ENCODE measurements at places on chromosomes 3 and 15. TPM values are rescaled to one million over a fixed set of nuclear protein-coding genes. Genes with fewer than 3 reads are reported as not detected.

The GOLGA6B gene
- total RNA-seq = not detected

The RBP2 gene
- not detected for total RNA-seq

DNA sequence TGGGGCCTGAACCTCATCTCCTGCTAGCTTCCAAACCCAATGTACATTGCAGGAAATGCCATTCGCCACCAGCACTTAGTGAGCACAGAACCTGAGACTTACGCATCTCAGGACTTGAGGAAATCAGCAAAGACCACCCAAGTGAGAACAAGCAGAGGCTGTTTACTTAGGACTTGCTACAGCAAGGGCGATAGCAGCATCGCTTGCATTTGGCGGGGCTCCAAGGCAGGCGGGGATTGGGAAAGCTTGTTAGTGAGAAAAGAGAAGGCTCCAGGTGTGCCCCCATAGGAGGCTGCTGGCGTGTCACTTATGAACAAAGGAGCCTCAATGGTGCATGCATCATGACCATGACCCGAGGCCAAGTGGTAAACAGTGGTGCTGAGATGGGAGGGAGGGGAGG is 19.7 kb downstream of the SLC6A20 start:
- DNase-seq = no peak

- DNase-seq = no peak
Measured at GRCh38 chr15:24269923-24270322, 405.7 kb upstream of the NPAP1 start.

DNA sequence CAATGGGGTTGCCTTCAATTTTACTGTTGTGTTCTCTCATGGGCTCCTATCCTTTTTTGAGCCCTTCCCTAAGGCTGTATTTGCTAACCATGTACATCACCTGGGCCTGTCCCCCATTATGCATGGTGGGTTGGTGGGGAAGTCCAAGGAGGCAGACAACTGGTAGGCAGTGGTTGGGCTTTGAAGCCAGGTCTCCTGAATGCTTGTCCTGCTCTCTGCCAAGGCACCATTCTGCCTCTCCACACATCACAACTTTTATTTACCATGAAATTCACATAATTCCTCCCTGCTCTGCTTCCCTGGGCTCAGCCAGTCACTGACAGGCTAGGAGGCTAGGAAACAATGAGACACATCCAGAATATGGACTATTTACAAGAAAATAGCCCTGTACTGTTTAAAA is 41.0 kb upstream of the COPB2 start:
- no peak for DNase-seq

DNA sequence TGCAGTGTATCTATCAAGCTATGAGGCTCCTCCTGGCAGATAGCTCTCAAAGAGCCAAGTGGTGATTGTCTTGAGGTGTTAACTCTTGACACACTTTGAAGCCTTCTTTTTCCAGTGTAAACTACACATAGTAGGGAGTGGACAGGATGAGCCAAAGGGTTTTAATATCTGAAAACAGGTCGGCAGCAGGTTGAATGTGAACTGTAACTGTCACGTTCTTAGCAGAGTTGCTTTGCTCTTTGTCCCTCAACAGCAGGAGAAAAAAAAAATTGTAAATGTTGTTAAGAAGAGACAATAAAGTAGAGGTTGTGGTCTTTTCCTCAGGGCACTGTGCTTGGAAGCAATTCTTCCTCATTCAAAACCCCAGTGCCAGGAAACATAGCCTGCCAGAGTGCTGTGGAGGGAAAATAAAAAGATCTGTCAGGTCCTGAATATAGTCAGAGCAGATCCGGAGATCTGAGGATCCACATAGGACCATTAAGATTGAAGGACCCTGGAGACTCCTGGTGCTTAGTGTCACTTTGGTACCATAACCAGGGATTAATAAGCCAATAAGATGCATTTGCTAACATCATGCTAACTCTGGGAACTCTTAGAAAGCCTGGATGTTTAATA is 229.7 kb downstream of the NAALADL2 start:
- no peak for DNase-seq

- no peak for DNase-seq
Measured at GRCh38 chr15:56839641-56840040, 78.8 kb upstream of the TCF12 start.

DNA sequence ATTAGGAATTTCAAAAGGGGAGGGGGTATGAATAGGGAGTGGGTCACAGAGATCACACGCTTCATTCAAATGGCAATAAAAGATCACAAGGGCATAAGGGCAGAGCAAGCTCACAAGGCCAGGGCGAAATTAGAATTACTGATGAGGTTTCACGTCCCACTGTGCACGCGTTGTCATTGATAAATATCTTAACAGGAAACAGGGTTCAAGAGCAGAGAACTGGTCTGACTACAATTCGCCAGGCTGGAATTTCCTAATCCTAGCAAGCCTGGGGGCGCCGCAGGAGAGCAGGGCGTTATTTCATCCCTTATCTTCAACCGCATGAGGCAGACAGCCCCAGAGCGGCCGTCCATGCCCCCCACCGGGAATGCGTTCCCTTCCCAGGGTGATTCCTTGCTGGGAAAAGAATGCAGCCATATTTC is 18.1 kb upstream of the SMCO1 start:
- no peak for DNase-seq

The GP9 gene
- total RNA-seq = not detected

GRCh38 chr15:100310041-100310405 is 31.8 kb downstream of the ADAMTS17 start:
- no peak for DNase-seq

- DNase-seq = no peak
Measured at GRCh38 chr15:85116066-85116465, 134.4 kb downstream of the PDE8A start.

DNA sequence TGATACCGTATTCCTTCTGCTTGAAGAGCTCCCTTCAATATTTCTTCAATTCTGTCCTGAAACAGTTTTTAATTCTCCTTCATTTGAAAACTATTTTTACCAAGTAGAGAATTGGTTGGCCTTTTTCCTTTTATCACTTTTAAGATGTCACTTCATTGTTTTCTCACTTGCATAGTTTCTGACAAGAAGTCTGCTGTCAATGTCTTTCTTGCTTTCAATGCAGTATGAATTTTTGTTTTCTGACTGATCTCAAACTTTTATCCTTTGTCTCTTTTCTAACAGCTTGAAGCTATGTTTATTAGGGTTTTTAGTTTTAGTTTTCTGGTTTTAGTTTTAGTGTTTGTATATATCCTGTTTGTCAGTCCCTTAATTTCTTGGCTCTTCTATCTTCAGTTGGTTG is 364.8 kb upstream of the TPRG1 start:
- peak; percentile 35 for DNase-seq

The DYNC1LI1 gene
- total RNA-seq = 46.3 TPM

GRCh38 chr3:112335434-112335781 is 2.5 kb downstream of the CD200 start:
- no peak for DNase-seq

DNA sequence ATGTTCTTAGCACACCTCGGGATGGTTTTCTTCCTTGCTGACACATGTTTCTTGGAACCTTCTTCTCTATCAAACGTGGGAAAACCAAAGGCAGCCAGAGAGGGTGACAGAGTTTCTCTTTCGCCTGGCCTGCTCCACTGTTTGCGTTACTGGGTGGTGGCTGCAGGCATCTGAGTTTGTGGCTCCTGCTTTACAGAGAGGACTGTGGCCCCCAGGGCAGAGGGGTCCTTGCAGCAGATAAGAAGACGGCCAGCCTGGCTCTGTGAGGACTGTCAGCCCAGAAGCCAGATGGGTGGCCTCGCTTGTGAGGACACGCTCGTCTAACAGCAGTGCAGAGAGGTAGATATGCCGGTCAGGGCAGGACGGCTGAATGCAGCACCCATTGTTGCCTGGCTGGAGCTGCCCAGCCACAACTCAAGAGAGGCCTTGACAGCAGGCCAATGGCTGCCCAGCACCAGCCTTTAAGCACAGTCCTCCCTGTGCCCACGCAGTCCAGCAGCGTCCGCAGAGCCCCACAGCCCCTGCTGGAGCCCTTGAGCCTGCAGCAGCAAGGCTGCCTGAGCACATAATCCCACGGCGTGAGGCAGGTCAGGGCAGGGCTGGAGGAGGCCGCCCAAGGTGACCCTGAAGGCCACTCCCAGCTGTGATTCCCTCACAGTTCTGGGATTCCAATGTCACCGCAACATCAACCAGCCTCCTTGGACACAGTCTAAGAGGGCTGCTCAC is 15.0 kb upstream of the SPTBN5 start:
- no peak for DNase-seq

- DNase-seq = no peak
Measured at GRCh38 chr3:25558121-25558520, 106.6 kb downstream of the TOP2B start.

The ZMYND10 gene
- 0.78 TPM for total RNA-seq

The SERINC4 gene
- total RNA-seq = not detected

DNA sequence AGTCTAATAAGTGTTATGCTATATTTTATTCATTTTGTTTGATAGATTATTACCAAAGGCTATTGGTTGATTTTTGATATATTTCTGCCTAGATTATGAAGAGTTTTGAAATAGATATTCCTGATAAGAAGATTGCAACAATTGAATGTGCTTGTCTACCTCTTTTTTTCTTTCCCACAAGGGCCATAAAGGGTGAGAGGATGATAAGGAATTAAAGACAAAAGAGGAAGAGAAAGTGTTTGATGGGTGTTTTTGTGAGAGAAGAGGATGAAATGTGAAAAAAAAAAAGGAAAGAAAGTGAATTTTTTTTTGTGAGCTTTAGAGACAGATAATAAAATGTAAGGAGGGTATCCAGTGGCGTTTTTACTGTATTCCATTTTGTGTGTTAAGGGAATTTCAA is 244.4 kb downstream of the CHST2 start:
- no peak for DNase-seq

DNA sequence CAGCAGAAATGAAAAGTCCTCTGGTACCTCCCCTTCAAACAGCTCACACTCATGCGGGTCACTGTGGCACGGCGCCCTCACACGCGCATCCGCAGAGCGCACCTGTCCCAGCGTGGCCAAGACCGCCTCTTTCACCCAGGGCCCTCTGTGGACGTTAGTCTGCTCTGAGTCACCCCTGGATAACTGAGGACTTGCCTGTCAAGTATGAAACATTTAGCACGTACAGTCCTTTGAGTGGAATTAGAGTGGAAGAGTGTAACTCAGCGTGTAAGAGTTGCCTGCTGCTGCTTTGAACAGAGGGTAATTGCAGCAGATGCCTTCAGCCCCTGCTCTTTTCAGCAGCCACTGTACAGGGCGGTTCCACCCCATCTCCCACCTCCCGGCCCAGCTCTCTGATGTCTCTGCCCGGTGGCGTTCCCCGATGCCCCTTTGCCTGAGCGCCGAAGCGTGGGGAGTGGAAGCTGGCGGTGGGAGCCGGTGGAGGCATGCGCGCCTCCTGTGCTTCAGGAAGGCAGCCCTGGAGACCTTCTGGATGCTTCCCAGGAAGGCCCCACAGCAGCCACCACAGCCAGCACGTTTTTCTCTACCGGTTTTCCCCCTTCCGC is 23.0 kb downstream of the CPN2 start:
- DNase-seq = peak; percentile 65

- no peak for DNase-seq
Measured at GRCh38 chr3:131393868-131394267, 12.3 kb downstream of the NUDT16 start.

The ONECUT1 gene
- total RNA-seq = not detected

DNA sequence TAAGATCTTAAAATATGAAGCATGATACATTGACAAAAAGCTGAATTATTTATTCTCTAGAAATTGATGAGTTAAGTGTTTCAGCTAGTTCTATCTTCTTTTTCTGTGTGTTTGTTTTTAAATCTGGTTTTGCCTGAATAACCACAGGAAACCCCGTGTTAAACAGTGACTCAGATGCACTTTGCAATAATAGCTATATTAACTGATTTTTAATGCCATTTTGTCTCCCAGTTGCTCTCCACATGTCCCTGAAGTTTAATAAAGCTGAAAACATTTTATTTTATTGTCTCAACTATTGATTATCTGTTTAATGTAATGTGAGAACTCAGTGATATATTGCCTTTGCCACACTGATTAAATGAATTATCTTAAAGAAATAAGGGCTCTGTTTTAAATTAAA is 42.8 kb upstream of the ROBO1 start:
- DNase-seq = no peak

The ESYT3 gene
- total RNA-seq = not detected

The BTD gene
- total RNA-seq = 23.7 TPM

DNA sequence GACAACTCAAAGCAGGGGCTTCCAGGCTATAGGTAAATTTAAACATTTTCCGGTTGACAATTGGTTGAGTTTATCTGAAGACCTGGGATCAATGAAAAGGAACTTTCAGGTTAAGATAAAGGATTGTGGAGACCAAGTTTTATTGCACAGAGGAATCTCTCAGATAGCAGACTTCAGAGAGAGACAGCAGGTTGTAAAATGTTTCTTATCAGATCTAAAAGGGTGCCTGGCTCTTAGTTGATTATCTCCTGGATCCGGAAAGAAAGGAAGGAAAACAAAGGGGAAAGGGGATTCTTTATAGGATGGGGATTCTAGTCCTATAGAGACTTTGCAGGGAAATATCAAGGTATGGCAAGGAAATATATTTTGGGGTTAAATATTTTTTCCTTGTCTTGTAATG is 951.3 kb upstream of the SEMA6D start:
- no peak for DNase-seq

GRCh38 chr3:186842426-186843038 is at the start of gene ADIPOQ:
TSS of gene ADIPOQ (plus strand) at chr3:186842710. CDS start at chr3:186853059, 10,349 bp downstream.
- DNase-seq = no peak

DNA sequence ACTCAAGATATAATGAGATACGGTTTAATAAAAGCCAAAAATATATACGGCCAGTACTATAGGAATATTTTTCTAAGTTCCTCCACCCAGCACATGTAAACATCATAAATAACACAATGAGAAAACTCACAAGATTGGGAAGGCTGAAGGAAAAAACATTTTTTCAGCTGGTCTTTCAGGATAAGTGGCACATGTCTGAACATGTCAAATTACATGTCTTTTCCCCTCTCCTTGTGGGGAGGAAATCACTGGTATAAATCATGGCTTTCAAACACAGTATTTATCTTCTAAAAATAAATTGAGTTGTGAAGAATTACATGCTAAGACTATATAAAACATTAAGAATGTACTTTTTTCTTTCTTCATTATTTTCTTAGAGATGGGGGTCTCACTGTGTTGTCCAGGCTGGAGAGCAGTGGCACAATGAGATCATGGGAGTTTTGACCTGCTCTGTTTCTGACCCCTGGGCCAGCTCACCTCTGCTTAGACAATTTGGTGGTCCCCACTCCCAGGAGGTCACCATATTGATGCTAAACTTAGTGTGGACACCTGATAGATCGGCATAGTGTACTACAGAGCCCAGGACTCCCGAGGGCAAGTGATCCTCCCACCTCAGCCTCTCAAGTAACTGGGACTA is 32.8 kb downstream of the ETV5 start:
- DNase-seq = no peak

All from HFFc6 (cell line).